Glutamatergic neuron (in vitro differentiated cells): ENCODE measurements at places on chromosomes 5 and 9.

DNA sequence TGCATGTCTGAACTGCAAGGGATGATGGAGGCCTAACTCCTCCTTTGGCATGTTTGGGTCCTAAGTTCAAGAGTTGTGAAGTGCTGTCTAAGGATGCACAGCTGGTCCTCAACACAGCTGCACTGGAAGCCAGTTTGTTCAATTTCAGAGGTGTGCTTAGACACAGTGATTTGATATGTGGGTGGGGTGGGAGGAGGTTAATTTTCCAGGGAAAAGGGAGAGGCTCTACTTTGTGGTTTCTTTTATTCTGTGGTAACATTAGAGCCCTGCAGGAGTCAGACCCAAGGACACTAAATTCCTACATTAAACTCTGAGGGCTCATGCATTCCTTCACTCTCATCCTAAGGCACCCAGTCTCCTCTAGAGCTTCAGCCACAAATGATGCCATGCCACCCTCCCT is 188.4 kb upstream of the MAST4 start:
- DNase-seq, result no peak

DNA sequence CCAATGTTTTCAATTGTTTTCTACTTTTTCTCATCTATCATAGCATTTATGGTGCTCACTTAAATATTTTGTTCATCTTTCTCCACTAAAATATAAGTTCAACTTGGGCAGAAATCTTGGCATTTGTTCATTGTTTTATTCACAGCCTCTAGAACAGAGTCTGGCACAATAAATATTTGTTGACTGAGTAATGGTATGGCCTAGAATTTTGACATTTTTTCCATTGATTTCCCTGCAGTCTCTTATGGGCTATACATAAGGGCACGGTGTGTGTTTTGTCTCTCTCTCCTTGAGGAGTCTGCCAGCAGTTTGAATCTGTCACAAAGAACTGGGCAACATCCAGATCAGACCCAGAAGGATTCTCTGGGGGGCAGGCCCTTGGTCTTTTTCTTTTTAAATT is 379.7 kb downstream of the TMEM38B start:
- DNase-seq, result no peak

DNA sequence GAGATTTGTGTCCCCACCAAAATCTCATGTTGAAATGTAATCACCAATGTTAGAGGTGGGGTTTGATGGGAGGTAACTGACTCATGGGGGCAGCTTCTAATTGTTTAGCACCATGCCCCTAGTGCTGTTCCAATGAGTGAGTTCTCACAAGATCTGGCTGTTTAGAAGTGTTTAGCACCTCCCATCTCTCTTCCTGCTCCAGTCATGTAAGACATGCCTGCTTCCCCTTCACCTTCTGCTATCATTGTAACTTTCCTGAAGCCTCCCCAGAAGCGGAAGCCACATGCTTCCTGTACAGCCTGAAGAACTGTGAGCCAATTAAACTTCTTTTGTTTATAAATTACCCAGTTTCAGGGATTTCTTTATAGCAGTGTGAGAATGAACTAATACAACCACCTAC is 170.5 kb downstream of the NDUFS4 start:
- DNase-seq, result no peak

DNA sequence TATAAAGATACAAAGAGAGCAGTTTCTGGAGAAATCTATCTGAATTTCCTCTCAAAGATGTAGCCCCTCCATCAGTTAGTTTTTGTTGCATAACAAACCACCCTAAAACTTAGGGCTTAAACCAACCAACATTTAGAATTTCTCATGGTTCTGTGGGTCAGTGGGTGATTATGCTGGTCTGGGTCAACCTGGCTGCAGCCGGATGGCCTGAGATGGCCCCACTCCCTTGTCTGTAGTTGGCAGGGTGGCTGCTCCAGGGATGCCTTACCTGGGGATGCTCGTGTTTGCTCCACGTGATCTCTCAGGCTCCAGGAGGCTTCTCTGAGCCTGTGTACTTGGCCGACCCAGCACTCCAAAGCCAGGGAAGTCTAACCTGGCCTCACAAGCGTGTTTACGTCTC is 139.3 kb downstream of the MVB12B start:
- no peak for DNase-seq

DNA sequence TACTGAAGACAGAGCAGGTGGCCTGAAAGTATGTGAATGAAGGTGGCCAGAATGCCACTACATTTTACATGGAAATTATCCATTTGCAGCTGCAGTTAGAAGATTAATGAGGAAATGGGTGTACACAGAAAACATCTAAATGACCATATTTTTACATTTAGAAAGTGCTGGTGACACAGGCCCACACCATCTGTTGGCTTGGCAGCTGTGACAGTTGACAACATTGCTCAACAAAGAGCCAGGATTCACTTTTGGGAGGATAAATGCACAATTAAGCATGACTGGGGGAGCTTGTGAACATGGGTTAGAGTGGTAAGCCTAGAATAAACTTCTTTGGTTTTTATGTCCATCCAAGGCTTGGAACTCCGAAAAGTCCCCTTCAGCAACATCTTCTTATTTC is 360.5 kb downstream of the KCTD16 start:
- DNase-seq, result no peak

- DNase-seq, result no peak
Measured at GRCh38 chr5:53027913-53028312, 38.8 kb downstream of the ITGA2 start.

GRCh38 chr5:149605998-149606724 is 24.9 kb downstream of the ARHGEF37 start:
- no peak for DNase-seq

- DNase-seq, result no peak
Measured at GRCh38 chr9:81559709-81560108, 129.6 kb downstream of the TLE1 start.

GRCh38 chr9:134328841-134329575 is 2.8 kb downstream of the RXRA start:
- no peak for DNase-seq

DNA sequence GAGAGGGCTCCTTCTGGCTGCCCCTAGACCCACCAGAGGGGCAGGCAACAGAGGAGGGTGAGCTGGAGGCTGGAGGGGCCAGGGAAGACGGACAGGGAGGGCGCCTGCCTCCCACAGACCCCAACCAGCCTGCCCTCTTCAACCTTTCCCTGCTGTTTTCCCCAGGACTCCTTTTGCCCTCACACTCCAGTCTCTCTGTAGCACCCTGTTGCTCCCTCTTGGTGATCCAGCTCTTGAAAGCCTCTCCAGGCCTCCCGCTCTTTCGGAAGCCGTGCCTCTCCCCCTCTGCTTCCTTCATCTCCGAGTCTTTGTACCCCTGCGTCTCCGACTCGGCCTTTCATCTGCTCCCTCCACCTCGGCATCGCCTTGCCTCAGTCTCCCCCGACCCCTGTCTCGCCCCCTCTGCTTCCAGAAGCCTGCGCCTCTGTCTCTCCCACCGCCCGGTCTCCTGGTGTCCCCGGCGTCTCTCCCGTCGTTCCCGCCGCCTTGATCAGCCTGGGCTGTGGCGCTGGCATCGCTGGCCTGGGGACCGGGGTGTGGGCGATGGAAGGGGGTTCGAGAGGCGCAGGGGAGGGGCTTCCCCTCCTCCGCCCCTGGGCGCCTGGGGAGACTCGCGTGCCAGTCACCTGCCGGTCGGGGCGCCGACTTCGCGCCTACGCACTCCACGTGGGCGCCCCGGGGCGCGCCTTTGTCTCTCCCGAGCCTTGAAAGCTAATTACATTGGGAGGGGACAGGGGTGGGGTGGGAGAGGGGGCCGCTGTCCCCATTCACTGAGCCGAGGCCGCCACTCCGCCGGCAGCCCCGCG is 5.3 kb upstream of the PRDM12 start:
- no peak for DNase-seq

DNA sequence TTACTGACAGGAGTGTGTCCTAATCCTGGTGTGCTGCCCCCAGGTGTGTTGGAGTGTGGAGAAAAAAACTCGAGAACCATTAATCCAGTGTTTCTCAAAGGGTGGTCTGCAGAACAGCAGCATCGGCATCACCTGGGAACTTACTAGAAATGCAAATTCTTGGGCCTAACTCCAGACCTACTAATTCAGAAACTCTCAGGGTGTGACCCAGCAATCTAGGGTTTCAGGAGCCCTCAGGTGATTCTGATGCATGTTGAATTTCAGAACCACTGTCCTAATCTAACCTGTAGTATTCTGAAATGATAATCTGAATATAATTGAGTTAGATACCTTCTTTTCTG is 30.0 kb upstream of the IL6ST start:
- no peak for DNase-seq

- DNase-seq, result no peak
Measured at GRCh38 chr9:14396171-14396570, 82.2 kb upstream of the NFIB start.

- DNase-seq, result no peak
Measured at GRCh38 chr5:66795682-66796081, 199.5 kb downstream of the MAST4 start.

GRCh38 chr9:119852390-119852789 is 483.2 kb upstream of the BRINP1 start:
- no peak for DNase-seq

GRCh38 chr5:33114361-33114760 is 326.4 kb upstream of the TARS1 start:
- no peak for DNase-seq

GRCh38 chr5:61450493-61451279 is 118.6 kb downstream of the ZSWIM6 start:
- no peak for DNase-seq

DNA sequence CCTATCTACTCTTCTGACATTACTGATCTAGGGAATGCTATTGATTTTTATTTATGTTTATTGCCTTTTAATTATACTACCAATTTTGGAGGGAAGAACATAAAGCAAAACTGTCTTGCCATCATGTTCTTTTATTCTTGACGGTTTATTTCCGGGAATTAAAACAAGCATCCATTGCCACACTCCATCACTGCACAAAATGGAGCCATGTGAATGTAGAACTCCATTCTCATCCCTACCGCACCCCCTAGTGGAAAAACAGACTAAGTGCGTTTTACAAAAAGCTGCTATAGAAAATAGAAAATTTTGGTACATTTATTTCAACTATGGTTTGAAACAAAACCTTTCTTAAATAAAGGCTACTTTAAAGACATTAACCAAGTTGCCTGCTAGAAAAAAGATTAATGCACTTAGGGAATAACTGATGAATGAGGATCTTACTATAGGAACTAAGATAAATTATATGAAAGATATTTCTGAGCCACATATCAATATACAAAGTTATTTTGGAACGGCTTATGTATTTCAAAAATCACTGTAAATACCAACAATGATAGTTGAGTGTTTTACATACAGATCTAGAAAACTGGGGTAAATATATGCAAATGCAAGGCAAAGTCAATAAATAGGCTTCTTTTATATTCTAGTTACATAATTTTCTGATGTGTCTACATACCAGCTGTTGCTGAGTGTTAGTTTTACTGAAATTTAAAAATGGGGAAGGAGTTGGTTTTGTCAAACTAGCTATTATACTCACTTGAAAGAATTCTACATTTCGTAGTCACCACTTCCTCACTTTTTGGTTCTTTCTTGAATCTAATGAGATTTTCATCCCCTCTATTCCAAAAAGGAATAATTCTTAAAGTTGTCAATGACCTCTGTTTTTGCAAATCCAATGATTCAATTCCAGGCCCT is 26.5 kb downstream of the OXCT1 start:
- no peak for DNase-seq

DNA sequence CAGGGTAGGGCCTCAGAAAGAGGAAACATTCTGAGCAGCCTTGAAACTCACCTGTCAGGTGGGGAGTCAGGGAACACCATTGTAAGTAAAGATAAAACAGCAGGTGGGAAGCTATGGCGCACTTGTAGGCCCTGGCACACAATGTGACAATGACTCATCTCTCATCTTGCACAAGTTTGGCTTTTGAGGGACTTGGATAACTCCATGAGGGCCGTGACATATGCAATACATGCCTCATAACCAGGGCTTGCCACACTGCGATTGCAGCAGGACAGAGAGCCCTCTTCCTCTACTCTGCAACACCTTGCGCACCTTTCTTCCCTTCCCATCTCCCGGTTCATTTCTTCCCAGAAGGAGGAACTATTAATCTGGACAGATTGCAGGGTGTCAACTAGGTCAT is 144.9 kb downstream of the CEP120 start:
- no peak for DNase-seq

GRCh38 chr5:125311743-125312142 is 565.3 kb upstream of the ZNF608 start:
- DNase-seq, result no peak

GRCh38 chr5:93583768-93584595 is 960 bp downstream of the NR2F1 start:
- DNase-seq, result peak; percentile 81

DNA sequence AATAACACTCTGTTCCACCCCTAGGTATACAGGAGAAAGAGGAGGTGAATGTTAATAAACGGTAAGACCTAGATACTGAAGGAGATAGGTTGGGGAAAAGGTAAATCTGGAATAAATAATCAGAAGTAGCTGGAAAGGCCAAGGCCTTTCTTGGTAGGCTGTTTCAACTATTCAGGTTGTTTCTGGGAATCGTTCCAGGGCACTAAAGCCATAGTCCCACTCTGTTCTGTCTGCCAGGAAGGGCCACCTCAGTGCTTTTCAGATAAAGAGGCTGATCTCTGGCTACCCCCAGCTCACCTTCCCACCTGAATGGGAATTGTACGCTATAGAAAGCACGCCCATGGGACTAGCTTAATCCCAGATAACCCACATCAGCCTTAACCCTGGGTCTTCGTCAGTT is 32.9 kb downstream of the DCAF12 start:
- no peak for DNase-seq

DNA sequence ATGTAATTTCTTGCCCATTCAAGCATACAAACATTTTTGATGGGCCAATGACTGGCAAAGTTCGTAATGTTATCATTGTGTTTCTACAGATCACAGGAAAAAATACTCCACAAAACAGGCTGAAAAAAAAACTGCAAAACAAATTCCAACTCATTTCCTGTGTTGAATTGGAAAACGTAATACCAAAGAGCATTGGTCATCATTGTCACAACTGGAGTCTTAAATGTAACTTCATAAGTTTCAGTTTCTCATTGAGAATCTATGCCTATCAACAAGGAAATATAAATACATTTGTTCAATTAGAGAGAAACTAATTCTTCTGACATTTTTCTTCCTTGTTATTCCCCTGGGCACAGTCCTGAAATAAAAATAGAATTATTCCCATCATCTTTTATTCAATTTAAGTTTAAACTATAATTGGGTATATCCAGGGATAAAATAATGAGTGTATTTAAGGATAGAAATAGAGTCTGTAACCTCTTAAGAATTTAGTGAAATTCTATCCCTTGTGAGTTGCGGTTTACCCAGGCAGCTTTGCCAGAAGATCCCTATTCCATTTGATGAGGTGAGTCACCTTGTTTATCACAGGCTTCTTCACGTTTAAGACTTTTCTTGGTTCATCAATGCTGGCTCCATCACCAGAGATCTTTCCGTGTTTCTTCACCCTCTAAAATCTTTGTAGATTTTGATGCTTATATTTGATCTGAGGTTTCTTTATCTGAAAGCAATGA is 112.7 kb upstream of the ITGA1 start:
- DNase-seq, result no peak

- DNase-seq, result peak; percentile 57
Measured at GRCh38 chr5:111252799-111253545, 28.8 kb downstream of the CAMK4 start.

GRCh38 chr9:1219284-1219683 is 169.1 kb downstream of the DMRT2 start:
- DNase-seq, result no peak
